ENCODE measurements at places on chromosomes 16 and 17.

GRCh38 chr16:19967963-19968362 lies 83.3 kb upstream of the GPRC5B start:
- DNase-seq, result no peak

- no peak for DNase-seq
These were observed 129.5 kb downstream of the ABCC6 start for GRCh38 chr16:16093628-16094332.

DNA sequence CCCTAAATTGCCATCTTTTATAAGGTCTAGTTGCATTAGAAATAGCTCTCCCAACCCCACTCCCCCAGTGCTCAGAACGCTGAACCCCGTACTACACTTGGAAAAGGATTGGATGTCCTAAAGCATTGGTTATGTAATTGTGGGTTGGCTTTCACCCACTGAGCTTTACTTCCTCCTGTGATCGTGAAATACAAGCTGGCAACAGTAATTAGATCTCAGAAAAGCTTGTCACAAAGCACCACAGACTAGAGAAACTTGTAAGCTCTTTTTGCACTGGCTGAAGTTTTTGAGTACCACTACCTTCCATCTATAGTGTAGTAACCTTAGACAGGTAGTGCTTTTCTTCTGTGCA lies 54.4 kb downstream of the SIAH1 start:
- DNase-seq, result no peak

DNA sequence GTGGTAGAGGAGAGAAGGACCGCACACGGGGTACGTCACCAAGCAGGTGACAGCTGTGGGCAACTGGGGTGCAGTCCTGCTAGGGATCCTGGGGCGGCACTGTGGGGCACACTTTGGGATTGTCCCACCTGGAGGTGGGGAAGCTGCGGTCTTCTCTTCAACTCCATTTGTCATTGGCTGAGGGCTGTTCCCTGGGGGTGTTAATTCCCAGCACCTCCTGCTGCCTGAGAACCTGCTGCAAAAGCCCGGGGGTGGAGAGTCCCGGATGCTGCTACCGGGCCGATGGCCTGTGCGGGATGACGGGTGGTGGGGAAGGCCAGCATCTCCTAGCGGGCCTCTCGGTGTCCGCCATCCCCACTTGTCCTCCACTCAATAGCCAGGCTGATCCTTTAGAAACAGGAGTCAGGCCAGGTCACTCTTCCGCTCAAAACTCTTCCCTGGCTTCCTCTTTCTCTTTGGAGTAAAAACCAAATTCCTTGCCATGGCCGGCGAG lies 100.2 kb downstream of the CYLD start:
- no peak for DNase-seq

DNA sequence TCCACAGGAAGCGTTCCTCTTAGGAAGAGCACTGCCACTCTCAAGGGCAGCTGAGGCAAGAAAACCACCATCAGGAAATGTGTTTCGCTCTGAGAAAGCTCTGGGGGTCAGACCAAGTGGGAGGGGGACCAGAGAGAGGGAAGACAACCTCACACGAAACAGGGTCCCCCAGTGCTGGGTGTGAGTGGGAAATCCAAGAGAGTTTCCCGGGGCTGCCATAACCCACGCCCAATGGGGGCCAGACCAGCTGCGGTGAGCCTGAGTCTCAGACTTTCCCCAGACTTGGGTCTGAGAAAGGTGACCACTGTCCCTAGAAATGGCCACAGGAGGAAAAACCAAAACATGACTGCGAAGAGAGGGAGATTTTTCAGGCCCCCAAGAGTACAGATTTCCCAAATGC lies 14.5 kb downstream of the DNAH17 start:
- DNase-seq, result no peak

DNA sequence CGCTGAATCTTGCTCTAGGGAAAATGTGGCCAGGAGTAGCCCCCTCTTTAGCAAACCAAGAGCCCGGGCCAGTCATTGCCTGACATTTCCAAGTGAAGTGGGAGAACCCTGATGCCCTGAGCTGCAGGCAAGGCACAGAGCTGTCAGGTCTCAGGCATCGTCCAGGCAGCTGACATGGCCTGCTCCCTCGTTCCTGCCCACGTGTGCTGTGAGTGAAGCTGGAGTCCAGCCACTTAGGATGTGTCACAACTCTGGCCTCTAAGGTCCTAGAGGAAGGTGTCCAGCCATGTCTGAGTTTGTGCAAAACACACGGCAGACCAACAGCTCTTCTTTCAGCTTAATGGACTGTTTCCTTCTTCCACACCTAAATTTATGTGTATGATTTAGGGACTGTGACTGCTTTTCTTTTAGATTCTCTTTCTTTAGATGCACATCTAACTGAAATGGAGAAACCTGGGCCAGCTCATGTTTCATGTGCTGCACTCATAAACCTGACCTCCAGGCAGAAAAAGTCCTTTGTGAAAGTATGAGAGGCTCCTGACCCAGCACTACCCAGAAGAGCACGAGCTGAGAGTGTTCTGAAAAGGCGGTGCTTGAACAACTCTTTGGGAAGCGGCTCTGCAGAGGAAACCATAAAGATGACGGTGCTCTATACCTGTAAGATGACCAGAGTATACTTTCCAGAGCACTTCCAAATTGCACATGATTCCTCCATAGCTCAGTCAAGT lies 14.8 kb upstream of the LIMD2 start:
- DNase-seq, result no peak

DNA sequence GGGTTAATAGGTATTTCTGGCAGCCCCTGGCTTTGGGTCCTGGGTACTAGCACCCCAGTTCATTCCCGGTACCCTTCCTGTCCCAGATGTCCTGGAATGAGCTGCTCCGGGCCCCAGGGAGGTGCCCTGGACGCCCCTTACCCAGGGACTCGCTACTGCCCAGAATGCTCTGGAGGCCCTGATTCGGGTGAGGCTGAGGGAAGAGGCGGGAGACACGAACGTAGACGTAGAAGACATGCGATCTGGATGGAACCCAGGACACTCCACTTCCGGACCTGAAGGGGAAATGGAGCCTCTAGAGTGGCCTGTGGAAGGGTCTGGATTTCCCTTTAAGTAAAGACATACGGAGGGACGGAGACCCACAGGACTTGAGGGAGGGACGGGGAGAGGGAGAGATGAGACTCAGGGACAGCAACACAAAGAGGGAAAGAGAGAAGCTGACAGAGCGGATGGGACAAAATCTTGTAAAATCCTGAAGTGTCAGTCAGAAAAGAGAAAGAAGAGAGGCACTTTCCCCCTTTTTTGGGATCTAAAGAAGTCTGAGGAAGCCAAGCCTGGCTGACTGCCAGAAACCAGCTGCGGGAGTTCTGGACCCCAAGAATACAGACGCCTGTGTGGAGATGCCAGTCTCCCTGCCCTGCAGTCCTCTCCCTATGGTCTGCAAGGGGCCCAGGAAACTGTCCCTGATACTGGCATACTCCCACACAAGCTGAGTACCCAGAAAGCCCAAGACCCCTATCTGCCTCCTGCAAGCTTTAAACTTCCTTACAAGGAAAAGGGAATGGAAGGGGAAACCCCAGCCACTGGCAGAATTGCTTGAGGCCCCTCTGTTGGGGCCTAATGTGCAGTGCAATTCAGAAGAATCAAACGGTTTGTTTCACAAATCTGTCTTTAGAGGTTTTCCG lies 1.0 kb upstream of the HOXB13 start:
- no peak for DNase-seq

GRCh38 chr16:84015399-84015798 lies 27.2 kb downstream of the SLC38A8 start:
- DNase-seq, result no peak

GRCh38 chr16:28826141-28826540 lies 3.3 kb downstream of the ATXN2L start:
- DNase-seq, result no peak

GRCh38 chr16:10938796-10939648 lies 3.2 kb downstream of the DEXI start:
- no peak for DNase-seq

DNA sequence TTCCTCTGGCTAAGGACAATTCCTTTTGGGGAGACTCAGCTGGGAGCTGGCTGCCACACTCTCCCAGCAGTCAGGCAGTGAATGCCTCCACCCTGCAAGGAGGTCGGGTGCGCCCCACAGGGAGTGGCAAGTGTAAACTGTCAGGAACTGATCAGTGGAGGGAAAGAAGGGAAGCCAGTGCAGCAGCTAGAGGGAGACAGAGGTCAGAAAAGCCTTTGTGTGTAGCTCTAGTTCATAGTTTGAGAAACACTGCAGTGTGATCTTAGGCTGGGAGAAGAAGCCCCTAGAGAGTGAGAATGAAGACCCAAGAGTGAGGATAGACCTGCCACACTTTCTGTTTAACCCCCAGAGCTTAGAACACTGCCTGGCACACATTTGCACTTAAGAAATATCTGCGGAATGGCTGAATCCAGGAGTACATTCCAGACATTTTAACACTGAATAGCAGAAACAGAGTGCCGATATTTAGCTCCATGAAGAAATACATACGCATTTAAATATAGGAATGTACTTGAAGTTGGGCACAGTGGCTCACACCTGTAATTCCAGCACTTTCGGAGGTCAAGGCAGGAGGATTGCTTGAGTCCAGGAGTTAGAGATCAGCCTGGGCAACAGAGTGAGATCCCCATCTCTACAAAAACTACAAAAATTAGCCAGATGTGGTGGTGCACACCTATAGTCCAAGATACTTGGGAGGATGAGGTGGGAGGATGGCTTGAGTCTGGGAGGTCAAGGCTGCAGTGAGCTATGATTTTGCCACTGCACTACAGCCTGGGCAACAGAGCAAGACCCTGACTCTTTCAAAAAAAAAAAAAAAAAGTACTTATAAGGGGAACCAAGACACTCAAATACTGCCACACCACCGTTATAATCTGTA lies 11.1 kb upstream of the SLC5A11 start:
- peak; percentile 73 for DNase-seq

DNA sequence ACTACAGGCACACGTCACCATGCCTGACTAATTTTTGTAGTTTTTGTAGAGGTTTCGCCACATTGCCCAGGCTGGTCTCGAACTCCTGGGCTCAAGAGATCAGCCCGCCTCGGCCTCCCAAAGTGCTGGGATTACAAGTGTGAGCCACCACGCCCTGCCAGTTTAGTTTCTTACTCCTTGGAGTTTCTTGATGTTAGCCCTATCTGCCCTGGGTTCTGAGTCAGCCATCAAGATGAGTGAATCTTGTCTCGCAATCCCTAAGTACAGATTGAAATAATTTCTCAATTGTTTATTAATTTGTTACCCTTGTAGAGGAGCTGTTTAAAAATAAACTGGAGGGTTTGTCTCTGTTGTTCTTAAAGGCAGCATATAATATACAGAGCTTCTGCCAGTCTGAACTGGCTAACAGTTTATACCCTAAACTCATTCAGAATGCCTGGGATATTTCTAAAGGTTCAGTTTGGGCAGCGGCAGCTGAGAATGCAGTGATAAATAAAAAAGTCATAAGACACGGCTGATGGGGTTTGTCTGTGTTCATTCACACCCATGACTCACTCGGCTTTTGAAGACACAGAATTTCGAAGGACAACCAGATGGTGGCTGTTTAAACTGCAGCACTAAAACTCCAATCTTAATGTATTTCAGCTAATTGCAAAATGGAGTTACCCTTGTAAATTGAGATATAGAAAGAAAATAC lies 39.6 kb downstream of the GPRC5B start:
- peak; percentile 87 for DNase-seq

DNA sequence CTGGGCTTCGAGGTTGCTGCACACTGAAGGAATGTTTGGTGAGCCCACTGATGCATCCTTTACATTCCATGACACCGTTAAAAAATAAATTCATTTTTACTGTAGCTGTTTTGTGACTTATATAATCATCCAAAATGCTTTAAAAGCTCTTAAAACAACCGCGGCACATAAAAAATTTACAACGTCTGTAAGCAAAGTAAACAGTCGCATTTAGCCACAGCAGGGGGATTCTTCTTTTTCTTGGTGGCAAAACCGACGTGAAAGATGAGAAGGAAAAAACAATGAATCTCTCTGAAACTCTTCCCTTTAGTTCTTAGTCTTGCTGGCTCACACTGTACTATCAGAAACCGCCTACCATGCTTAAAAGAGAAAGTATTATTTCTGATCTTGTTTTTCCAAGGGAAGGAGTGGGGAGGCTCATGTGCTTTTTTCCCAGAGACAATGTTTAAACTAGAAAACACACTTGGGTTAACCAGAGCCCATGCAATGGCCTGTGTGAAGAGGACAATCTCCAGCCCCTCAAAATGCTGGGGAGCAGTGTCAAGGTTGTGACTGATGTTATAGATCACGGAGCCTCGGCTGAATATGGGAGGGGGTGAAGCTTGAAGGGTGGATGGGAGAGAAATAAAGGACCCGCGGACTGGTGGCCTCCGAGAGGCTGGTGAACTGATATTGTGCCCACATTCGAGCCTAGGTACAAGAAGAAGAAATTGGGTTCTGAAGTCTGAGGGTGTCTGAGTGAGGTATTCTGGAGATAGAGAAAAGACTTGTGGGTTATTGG lies 91.1 kb downstream of the IRF8 start:
- no peak for DNase-seq

DNA sequence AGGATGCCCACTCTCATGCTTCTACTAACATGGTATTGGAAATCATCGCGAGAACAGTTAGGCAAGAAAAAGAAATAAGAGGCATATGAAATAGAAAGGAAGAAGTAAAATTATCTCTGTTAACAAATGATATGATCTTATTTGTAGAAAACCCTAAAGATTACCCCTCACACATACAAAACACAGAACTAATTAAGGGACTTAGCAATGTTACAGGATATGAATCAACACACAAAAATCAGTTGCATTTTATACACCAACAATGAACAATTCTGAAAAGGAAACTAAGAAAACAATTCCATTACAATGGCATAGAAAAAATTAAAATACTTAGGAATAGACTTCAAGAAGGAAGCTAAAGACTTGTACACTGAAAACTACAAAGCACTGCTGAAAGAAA lies 2.7 kb upstream of the CAPNS2 start:
- DNase-seq, result no peak

- DNase-seq, result no peak
These were observed 74.2 kb downstream of the CRISPLD2 start for GRCh38 chr16:84893849-84894599.

DNA sequence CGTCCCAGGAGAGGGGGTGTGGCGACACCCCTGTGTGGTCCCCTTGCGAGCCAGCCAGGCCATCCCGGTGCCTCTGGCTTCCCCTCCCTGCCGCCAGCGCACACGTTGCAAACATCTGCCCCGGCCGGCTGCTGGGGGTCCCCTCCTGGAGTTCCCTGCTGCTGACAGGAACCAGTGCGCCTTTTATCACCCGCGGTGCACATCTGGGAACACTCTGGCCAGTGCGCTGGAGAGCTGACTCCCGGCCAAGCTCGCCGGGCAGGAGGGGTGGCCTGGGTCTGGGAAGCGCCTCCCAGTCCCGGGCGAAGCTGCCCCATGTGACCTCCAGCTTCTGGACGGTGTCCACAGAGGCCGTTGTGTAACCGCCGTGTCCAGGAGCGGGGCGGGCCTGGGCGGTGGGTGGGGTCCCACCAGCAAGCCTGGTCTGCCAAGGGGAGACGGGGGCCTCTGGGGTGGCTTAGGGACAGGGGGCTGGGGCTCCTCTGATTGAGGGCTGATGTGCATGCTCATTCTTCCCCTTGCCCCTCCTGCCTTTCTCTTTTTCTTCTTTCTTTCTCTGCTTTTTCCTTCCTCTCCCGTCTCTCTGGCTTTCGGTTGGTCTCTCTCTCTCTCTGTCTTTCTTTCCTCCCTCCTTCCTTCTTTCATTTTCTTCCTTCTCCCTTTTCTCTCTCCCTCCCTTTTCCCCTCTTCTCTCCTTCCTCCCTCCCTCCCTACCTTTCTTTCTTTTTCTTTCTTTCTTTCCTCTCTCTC lies 25.2 kb upstream of the CIBAR2 start:
- DNase-seq, result peak; percentile 96

Data from AG20443 (cell line).